ENCODE measurements at places on chromosomes 11 and 22. TPM values are rescaled to one million over a fixed set of nuclear protein-coding genes. Genes with fewer than 3 reads are reported as not detected.

FBXO7 gene
- total RNA-seq = 71.6 TPM

SLC35F2 gene
- total RNA-seq = 49.3 TPM

CASP5 gene
- total RNA-seq = not detected

NXPE2 gene
- total RNA-seq = not detected

LARGE2 gene
- 3.4 TPM for total RNA-seq

MAPK1 gene
- total RNA-seq = 70.0 TPM

POGLUT3 gene
- 11.6 TPM for total RNA-seq

LUZP2 gene
- total RNA-seq = not detected

CCDC89 gene
- not detected for total RNA-seq

ASCL2 gene
- total RNA-seq = not detected

OR51L1 gene
- total RNA-seq = not detected

OR8A1 gene
- not detected for total RNA-seq

GAS2 gene
- total RNA-seq = 0.77 TPM

ARHGAP20 gene
- not detected for total RNA-seq

SCGB1D2 gene
- not detected for total RNA-seq
